ENCODE measurements at places on chromosomes 7 and 10.
A peak's percentile ranks its signal among the peaks of the same experiment; 100 is the strongest.

DNA sequence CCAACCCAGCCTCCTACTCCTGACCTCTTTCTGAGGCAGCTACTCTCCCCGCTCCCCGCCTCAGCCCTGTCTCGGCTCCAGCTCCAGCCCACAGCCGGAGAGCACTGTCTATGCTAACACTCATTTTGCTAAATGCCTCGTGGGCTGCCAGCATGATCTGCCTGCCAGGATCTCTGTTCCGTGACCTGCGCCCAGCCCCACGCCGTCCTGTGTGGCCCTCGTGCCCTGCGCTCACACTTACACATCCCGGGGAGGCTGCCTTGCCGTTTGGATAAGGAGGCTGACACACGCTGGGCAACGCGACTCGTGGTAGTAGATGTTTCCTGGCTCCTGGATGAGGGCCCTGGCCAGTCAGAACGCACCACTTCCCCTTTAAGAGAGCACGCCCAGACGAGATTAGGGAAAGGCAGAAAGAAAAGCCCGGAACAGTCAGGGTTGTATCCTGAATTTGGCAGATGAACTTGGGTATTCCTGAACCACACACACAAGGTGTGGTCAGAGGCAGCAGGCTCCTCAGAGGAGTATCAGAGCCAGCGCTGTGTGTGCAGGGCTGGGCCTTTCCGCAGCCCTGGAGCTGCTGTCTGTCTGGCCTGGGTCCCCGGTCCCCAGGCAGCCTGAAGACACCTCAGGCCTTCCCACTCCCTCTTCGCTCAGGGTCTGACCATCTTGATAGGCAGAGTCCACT lies 97.7 kb upstream of the EFCAB10 start:
- DNase-seq: no peak

DNA sequence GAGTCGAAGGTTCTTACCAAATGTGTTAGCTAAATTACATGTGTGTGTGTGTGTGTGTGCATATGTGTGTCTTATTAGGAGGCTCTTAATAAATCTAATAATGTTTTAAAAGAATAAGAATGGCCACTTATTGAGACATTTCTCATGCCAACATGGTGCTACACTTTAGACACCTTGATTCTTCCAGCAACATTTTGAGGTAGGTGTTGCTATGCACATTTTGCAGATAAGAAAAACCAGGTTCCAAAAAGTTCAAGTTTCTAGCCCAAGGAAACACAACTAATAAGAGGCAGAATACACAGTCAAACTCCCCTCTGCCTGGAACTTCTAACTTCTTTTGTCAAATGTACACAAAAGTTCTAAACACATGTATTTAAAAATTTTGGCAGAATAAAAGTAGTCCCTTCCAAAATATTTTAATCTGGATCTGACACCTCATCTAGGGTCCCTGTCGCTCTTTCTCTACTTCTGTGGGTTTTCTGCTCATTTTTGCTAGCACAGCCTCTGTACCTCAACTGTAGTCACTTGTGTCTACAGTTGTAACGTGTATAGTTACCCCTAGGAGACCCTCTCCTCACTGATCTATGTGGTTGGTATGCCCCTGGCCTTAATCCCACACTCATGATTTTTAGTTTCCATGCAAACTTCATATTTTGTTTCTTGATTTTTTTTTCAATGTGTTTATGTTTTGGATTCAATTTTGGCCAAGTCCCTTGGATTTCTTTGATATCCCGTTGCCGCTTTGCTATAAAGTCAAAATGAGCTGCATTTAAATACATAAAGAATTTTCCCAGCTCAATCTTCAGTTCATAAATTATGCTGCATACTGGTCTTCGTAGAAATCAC lies 4.3 kb downstream of the ANKRD1 start:
- no peak for DNase-seq

DNA sequence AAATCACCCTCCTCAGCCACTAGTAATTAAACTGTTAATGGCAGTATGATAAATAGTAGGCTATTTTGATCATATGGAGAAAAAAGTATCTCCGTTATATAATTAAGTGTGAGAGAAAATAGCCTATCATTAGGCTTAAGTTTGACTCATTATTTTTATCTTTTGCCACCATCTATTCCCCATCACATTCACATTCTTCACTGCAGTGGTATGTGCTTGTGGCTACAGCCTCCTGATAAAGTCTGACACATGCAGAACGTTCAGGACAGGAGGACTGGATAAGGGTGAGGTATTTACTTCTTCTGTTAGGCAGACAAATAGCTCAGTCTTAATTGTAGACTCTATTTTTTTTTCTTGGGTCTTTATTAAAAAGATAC lies 5.8 kb downstream of the NEBL start:
- no peak for DNase-seq

GRCh38 chr10:88091490-88092061 lies 228.2 kb downstream of the PTEN start:
- peak; percentile 50 for DNase-seq

- no peak for DNase-seq
These were observed 17.1 kb downstream of the ARHGAP21 start for GRCh38 chr10:24706479-24707118.

- DNase-seq: no peak
These were observed 7.2 kb downstream of the HOXA13 start for GRCh38 chr7:27192546-27193334.

- no peak for DNase-seq
These were observed 35.2 kb upstream of the STOX1 start for GRCh38 chr10:68792115-68792514.

Measured in stimulated activated effector memory CD8-positive, alpha-beta T cell treated with anti-CD3 and anti-CD28 coated beads, Interleukin-12 subunit alpha, Interleukin-12 subunit beta, amount 100 ng/mL, for 72 hours (primary cell).